ENCODE measurements at places on chromosomes 5 and 9.

DNA sequence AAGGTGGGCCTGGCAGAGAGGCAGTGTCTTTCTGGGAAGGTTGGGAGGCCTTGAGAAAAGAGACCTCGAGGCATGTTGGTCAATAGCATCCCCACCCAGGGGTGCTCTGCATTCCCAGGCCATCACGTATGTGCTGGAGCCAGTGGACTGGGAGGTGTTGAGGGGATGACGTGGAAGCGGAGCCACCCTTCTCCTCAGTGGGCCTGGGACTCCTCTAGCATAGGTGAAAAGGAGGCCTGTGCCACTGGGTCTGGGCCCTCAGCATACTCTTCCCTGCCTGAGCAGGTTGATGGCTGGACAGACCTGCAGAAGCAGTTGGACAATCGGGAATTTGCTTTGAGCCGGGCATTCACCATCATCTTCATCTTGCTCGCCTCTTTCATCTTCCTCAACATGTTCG, 25.5 kb downstream of the PITX1 start:
- H3K27me3 ChIP-seq: peaks cover 7% of the 10 kb centered on the region
- H3K4me1 ChIP-seq: peaks cover 3% of the 10 kb centered on the region
- H3K4me3 ChIP-seq: no peak overlapping the region
- no peak overlapping the region for H3K27ac ChIP-seq
- DNase-seq: no peak

GRCh38 chr9:25381141-25381540, 297.1 kb downstream of the TUSC1 start:
- DNase-seq: no peak
- H3K4me1 ChIP-seq: no peaks in the 10 kb centered on the region
- H3K36me3 ChIP-seq: no peaks in the 10 kb centered on the region
- H3K4me3 ChIP-seq: no peak overlapping the region

DNA sequence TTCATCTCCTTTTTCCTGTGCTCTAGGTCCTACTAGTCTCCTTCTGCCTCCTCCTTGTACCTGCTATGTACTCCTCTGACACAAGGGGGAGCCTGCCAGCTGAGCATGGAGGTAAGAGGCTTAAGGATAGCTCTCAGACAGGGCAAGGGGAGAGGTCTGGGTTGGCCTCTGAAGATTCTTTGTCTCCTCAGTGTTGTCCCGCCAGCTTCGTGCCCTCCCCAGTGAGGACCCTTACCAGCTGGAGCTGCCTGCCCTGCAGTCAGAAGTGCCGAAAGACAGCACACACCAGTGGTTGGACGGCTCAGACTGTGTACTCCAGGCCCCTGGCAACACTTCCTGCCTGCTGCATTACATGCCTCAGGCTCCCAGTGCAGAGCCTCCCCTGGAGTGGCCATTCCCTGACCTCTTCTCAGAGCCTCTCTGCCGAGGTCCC, 3.8 kb downstream of the CREB3 start:
- peak; percentile 66 for DNase-seq
- H3K4me3 ChIP-seq: no peak overlapping the region
- H3K27ac ChIP-seq: no peak overlapping the region
- no peaks in the 10 kb centered on the region for H3K27me3 ChIP-seq

GRCh38 chr5:55904152-55904551, 53.0 kb downstream of the IL31RA start:
- peaks cover 6% of the 10 kb centered on the region for H3K36me3 ChIP-seq
- H3K27me3 ChIP-seq: peaks cover 8% of the 10 kb centered on the region
- no peak overlapping the region for H3K27ac ChIP-seq
- H3K4me1 ChIP-seq: peaks cover 15% of the 10 kb centered on the region
- H3K4me3 ChIP-seq: peak overlapping the region; percentile 1

DNA sequence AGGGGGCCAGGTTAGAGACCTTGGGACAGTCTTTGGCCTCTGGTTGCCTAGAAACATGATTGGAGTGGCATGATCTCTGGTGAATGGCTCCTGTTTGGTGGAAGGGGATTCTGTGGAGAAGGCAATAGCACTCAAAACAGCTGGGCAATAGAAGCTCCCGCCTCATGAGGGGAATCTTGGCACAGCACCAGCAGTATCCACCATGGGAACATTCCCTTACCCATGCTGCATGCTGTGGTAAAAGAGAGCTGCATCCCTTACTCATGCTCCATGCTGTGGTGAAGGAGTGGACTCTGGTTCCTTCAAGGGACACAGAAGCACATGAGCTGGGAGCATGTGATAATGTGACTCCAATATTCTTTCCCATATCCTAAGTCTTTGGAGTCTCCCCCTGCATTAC, 160.6 kb downstream of the PJA2 start:
- H3K4me3 ChIP-seq: no peak overlapping the region
- H3K27me3 ChIP-seq: no peaks in the 10 kb centered on the region
- H3K27ac ChIP-seq: no peak overlapping the region
- H3K4me1 ChIP-seq: no peaks in the 10 kb centered on the region

DNA sequence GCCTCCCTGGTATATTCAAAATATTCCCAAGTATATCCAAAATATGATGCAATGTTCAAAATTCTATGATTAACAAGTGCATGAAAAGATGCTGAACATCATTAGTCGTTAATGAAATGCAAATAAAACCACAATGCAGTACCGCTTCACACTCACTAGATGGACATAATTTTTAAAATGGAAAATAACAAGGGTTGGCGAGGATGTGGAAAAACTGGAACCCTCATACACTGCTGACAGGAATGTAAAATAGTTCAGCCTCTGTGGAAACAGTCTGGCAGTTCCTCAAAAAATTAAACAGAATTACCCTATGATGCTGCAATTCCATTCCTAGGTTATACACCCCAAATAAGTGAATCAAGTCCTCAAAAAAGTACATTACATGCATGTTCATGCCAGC, 36.1 kb upstream of the MYOT start:
- H3K36me3 ChIP-seq: peaks cover 9% of the 10 kb centered on the region
- no peak for DNase-seq
- H3K4me1 ChIP-seq: no peaks in the 10 kb centered on the region
- H3K27me3 ChIP-seq: no peaks in the 10 kb centered on the region
- H3K4me3 ChIP-seq: no peak overlapping the region
- H3K27ac ChIP-seq: no peak overlapping the region

DNA sequence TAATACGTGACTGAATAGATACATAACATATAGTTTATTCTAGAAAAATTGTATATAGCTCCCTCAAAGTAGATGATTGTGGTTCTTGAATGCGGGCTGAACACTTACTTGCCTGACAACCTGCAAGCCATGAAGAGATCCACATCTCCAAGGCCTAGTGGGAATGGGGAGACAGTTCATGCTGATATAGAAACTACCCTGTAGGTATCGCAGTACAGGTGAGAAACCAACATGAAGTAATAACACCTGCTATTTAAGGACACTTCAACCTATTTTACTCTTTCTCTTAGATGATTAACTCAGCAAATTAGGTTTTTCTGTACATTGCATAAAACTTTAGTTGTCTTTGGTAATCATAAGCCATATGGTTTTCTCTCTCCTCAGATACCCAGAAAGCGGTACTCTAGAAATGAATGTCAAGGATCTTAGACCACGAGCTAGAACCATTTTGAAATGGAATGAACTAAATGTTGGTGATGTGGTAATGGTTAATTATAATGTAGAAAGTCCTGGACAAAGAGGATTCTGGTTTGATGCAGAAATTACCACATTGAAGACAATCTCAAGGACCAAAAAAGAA, 47.3 kb downstream of the UHRF2 start:
- H3K27ac ChIP-seq: no peak overlapping the region
- DNase-seq: no peak
- H3K27me3 ChIP-seq: no peaks in the 10 kb centered on the region
- H3K36me3 ChIP-seq: peaks cover 73% of the 10 kb centered on the region
- no peak overlapping the region for H3K4me3 ChIP-seq

DNA sequence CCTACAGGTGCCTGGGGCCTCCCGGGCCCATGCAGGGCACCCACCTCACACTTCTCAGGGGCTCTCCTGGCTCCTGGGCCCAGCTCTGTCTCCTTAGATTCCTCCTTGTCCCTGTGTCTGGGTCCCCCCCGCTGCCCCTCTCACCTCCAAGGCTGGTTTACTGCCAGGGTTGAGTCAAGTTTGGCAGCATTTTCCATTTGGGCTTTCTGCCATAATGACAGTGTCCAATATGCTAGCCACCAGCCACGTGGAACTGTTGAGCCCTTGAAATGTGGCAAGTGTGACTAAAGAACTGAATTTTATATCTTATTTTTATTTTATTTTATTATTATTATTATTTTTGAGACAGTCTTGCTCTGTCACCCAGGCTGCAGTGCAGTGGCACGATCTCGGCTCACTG, 1.9 kb downstream of the TTC16 start:
- no peaks in the 10 kb centered on the region for H3K27me3 ChIP-seq
- no peak for DNase-seq
- no peak overlapping the region for H3K27ac ChIP-seq
- H3K4me1 ChIP-seq: peaks cover 40% of the 10 kb centered on the region
- H3K36me3 ChIP-seq: no peaks in the 10 kb centered on the region

DNA sequence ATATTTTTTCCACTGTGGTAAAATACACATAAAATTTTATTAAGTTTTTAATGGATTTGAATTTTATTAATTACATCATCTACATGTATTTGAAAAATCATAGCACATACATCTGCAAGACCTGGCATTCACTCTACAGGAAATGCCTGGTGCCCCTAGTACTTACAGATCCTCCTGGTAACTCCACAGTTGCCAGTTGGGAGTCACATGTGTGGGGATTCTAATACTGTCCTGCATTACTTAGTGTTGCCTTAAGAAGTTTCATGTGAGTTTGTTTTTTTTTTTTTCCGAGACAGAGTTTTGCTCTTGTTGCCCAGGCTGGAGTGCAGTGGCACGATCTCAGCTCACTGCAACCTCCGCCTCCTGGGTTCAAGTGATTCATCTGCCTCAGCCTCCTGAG, 18.1 kb downstream of the KDM3B start:
- peaks cover 28% of the 10 kb centered on the region for H3K36me3 ChIP-seq
- no peak overlapping the region for H3K27ac ChIP-seq
- no peak overlapping the region for H3K4me3 ChIP-seq
- DNase-seq: no peak
- peaks cover 39% of the 10 kb centered on the region for H3K4me1 ChIP-seq

DNA sequence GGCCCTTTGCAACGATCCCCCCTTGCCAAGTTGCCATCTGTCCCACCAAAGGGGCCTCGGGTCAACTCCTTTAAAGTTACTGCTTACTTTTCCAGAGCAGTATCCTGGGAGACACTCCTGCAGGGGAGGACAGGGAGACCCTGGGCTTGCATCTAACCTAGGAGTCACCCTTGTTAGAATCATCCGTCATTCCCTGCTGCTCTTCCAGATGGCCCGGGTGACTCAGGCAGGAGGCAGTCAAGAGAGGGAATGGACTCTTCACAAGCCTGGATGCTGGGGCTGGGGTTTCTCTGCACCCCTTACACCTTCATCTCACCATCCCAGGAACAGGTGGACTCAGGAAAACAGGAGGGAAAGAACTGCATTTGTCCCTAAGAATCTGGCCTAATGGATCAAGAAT, 175.6 kb downstream of the GABBR2 start:
- no peaks in the 10 kb centered on the region for H3K36me3 ChIP-seq
- DNase-seq: no peak
- no peaks in the 10 kb centered on the region for H3K27me3 ChIP-seq
- H3K4me1 ChIP-seq: no peaks in the 10 kb centered on the region
- no peak overlapping the region for H3K4me3 ChIP-seq

- no peak overlapping the region for H3K27ac ChIP-seq
- no peak for DNase-seq
- H3K4me3 ChIP-seq: no peak overlapping the region
- H3K4me1 ChIP-seq: no peaks in the 10 kb centered on the region
- no peaks in the 10 kb centered on the region for H3K27me3 ChIP-seq
- no peaks in the 10 kb centered on the region for H3K36me3 ChIP-seq
Measured at GRCh38 chr9:102922526-102922925, 72.6 kb upstream of the CYLC2 start.

- peaks cover 24% of the 10 kb centered on the region for H3K4me1 ChIP-seq
- no peak overlapping the region for H3K4me3 ChIP-seq
- peak overlapping the region; percentile 68 for H3K27ac ChIP-seq
- DNase-seq: no peak
- no peaks in the 10 kb centered on the region for H3K27me3 ChIP-seq
Measured at GRCh38 chr9:111659691-111660090, 1.7 kb upstream of the GNG10 start.

DNA sequence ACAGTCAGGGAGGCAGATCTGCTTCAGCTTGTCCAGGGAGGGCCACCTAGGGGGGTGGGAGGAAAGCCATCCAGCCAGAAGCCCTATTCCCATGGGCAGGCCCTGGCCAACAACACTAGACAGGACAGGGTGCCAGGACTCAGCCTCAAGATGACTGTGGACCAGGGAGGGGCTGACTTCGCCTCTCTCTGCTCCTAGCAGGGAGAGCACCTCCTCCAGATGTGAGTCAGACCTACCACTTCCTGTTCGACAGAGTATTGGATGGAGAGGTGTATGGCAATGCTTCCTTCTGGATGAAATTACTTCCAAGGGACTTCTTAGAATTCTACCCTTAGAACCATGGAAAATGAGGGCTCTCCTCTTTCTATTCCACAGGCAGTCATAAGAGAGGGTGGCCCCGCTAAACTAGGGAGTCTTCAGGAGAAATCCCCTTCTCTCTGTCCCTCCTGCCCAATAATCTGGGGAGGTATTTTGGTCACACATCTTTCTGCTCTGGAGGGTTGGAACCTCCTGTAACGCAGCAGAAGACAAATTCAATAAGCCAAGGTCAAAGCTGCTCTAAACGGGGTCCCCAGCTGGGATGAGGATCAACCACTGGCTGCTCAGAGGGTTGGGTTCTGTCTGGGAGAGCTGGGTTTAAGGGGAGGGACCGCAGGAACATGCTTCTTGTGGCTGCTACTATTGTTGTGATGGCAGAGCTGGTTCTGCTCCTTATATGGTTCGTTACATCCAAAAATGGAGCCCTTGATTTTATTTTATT, 23.2 kb upstream of the RCL1 start:
- no peak overlapping the region for H3K27ac ChIP-seq
- no peaks in the 10 kb centered on the region for H3K4me1 ChIP-seq
- no peaks in the 10 kb centered on the region for H3K27me3 ChIP-seq
- DNase-seq: no peak
- H3K4me3 ChIP-seq: no peak overlapping the region
- H3K36me3 ChIP-seq: no peaks in the 10 kb centered on the region

GRCh38 chr5:172531704-172532026, 77.3 kb upstream of the SH3PXD2B start:
- no peak overlapping the region for H3K4me3 ChIP-seq
- peaks cover 4% of the 10 kb centered on the region for H3K27me3 ChIP-seq
- H3K4me1 ChIP-seq: peaks cover 7% of the 10 kb centered on the region
- DNase-seq: no peak
- H3K36me3 ChIP-seq: no peaks in the 10 kb centered on the region

DNA sequence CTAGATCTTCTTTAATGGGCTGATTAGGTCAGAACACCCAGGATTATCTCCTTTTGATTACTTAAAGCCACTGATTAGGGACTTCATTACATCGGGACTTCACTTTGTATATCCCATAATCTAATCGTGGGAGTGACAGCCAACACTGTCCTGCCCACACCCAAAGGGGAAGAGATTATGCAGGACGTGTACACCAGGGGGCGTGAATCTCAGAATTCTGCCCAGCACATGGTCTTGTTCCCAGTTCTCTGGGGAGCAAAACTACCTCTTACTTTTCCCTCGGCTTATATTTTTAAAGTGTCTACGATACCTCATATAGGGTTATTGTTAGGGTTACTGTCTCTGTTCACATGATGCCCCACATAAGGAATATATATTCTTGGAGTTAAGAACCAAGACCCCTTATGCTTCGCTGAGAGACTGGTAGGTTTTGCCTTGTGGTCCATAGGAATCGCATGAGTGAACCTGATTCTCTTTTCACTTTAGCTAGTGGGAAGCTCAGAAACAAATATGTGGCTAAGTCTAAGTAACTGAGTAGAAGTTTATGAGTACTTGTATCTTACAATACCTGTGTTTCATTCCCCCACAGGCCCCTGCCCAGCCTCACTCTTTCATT, 192.7 kb downstream of the GNA14 start:
- peaks cover 9% of the 10 kb centered on the region for H3K4me1 ChIP-seq
- peak; percentile 24 for DNase-seq
- no peak overlapping the region for H3K27ac ChIP-seq
- no peaks in the 10 kb centered on the region for H3K36me3 ChIP-seq
